Activated T-helper 1 cell treated with anti-CD3 and anti-CD28 coated beads, Interleukin-12 subunit alpha, Interleukin-12 subunit beta, Interleukin-2, Interleukin-4 antibody, amounts not matched to agents 30 ng/mL and 10 ng/mL and 1 ng/mL, durations not matched to agents 14 hours and 24 hours and 36 hours (primary cell): ENCODE measurements at places on chromosomes 12 and 14. TPM values are rescaled to one million over a fixed set of nuclear protein-coding genes. Genes with fewer than 3 reads are reported as not detected.
A peak's percentile ranks its signal among the peaks of the same experiment; 100 is the strongest.

DNA sequence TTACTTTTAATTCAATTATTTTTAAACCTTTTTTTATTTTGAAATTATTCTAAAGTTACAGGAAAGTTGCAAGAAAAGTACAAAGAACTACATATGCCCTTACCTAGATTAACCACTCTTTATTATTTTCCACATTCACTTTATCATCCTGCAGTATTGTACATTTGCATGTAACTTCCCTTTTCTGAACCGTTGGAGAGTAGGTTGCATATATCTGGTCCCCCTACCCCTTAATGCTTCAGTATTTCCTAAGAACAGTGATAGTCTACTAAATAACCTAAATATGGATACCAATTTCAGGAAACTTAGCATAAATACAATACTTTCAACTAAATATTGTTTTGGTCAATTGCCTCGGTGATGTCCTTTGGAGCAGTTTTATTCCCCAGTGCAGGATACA lies 15.0 kb downstream of the G2E3 start:
- DNase-seq, result no peak
- H3K4me3 ChIP-seq, result no peak overlapping the region
- peaks cover 70% of the 10 kb centered on the region for H3K4me1 ChIP-seq
- no peaks in the 10 kb centered on the region for H3K27me3 ChIP-seq

DNA sequence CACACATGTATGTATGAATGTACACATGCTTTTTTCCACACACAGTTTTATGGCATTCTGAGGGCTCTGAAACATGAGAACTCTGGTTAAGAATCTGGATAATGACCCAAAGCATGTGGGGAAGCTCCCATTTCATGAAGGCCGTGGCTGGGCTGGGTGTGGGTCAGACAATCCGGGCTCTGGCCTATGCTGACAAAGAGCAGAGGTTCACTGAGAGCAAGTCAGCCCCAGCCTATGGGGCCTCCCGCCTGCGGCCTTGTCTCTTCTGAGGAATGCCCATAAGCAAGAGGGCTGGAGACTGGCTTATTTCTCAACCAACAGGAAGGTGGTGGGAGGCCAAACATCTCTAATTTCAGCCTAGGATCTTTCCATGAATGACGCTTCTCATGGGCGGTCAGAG lies 8.5 kb downstream of the MYH6 start:
- DNase-seq, result no peak
- H3K4me3 ChIP-seq, result no peak overlapping the region
- no peaks in the 10 kb centered on the region for H3K4me1 ChIP-seq
- H3K27me3 ChIP-seq, result no peaks in the 10 kb centered on the region
- no peak overlapping the region for H3K27ac ChIP-seq

PLD4 gene
- 0.10 and 0.21 TPM in 2 replicates for total RNA-seq

DNA sequence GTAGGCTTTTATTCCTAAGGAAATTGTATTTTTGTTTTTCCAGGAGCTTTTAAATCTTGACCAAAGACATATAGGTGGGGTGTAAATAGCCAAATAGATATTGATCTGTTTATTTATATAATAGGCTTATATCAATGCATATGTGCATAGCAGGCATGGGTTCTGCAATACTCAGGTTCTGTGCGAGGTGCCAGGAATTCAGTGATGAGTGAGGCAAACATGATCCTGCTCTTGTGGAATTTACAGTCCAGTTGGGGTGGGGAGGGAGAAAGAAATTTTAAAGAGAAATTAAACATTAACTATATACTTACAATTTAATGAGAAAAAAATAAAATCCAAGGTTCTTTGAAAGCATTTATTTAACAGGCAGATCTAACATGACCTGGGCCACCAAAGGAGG lies 160.3 kb upstream of the HIF1A start:
- no peak for DNase-seq
- H3K27ac ChIP-seq, result peak overlapping the region; percentile 76
- H3K4me3 ChIP-seq, result no peak overlapping the region
- H3K36me3 ChIP-seq, result peaks cover 75% of the 10 kb centered on the region
- peaks cover 91% of the 10 kb centered on the region for H3K4me1 ChIP-seq

- H3K27me3 ChIP-seq, result peaks cover 7% of the 10 kb centered on the region
- no peaks in the 10 kb centered on the region for H3K36me3 ChIP-seq
- no peaks in the 10 kb centered on the region for H3K4me1 ChIP-seq
- no peak for DNase-seq
- H3K27ac ChIP-seq, result no peak overlapping the region
Measured at GRCh38 chr12:2277492-2278155, 224.8 kb downstream of the CACNA1C start.

- no peak overlapping the region for H3K4me3 ChIP-seq
- no peaks in the 10 kb centered on the region for H3K36me3 ChIP-seq
- H3K27ac ChIP-seq, result no peak overlapping the region
- peaks cover 15% of the 10 kb centered on the region for H3K4me1 ChIP-seq
- DNase-seq, result no peak
- peaks cover 5% of the 10 kb centered on the region for H3K27me3 ChIP-seq
Measured at GRCh38 chr12:102425109-102426039, 55.0 kb downstream of the IGF1 start.

DNA sequence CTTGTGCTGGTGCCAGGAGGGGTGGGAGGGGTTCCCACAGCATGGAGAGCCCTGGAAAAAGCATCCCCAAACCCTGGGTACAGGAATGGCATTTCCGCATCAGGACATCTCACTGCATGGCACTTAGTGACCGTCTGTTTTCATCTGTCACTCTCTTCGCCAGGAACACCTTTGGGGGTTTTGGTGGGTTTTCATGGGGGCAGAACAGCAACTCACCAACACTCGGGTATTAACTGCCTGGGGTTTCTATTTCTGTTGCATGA lies 3.5 kb downstream of the VSX2 start:
- H3K4me1 ChIP-seq, result peaks cover 12% of the 10 kb centered on the region
- no peak overlapping the region for H3K27ac ChIP-seq
- no peaks in the 10 kb centered on the region for H3K36me3 ChIP-seq

RNF212B gene
- not detected in 2 replicates for total RNA-seq

AICDA gene
- not detected in 2 replicates for total RNA-seq
